ENCODE measurements at places on chromosomes 3 and 15.

GRCh38 chr15:64122936-64123351 is 27.2 kb downstream of the SNX1 start:
- DNase-seq = no peak

DNA sequence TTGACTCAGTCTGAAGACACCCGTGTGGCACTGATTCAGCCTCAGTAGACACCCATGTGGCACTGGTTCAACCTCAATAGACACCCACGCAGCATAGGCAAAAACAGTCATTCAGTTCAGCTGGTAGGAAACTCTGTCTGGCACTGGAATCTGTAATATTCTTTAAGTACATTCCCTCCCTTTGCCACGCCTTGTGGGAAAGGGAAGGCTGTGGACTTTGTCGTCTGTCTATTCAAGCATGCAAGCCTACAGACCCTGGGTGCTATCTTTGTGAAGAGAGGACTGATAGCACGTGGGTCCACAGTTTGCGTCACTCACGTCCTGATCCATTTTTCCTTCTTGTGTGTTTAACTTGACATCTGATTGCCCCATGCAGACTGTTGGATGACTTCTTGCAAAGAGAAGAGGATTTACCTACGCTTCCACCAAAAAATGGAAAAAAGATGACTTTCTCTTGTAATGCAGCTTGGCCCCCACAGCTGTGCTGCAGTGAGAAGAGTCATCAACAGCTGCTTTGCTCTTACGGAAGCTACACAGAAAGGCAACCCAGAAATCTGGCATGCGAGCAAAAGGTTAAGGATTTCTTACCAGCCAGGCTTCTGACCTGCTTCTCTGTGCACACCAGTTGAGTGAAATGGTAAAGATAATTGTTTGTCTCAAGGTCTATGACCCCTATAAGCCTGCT is 278.1 kb downstream of the ULK4 start:
- no peak for DNase-seq

DNA sequence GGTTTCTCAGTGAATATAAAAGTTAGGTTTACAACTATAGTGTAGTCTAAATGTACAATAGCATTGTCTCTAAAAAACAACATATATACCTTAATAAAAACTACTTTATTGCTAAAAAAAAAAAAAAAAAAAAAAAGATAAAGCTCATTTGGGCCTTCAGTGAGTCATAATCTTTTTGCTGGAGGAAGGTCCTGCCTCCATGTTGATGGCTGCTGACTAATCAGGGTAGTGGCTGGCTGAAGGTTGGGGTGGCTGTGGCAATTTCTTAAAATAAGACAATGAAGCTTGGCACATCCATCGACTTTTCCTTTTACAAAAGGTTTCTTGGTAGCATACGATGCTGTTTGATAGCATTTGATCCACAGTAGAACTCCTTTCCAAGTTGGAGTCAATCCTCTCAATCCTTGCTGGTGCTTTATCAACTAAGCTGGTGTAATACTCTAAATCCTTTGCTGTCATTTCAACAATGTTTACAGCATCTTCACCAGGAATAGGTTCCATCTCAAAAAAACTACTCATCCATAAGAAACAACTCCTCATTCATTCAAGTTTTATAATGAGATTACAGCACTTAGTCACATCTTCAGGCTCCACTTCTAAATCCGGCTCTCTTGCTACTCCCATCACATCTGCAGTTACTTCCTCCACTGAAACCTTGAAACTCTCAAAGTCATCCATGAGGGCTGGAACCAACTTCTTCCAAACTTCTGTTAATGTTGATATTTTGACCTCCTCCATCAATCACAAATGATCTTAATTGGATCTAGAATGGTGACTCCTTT is 13.3 kb downstream of the ZNF280D start:
- DNase-seq = no peak

DNA sequence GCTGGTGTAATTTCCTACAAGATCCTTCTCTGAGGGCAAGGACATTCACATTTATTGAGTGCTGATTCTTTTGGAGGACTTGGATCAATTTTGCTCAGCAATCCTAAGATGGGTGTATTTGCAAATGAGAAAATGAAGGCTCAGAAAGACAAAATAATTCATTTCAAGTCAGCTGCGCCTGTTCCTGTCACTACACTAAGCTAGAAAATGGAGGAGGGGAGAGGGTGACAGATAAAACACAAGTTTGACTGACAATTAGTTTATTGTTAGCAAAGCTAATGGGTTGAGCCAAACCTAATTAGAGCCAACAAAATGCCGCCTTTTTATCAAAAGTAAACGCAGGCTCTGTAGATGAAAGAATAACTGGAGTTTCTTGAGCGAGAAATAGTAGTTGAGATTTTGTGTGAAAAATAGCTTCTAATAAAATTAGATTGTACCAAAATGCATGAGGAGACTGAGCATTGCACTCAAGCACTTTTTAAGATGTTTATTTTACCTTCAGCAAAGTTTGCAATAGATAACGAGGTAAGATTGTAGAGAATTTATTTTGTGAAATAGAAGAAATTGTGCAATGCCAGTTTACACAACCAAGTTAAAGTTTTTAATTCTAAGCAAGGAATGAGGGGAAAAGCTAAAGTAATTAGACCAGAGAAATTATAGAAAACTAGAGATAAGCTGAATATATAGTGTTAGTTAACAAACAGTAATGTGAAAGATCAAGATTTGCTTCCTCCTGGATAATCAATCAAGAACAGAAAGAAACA is 39.6 kb upstream of the SECISBP2L start:
- DNase-seq = no peak

GRCh38 chr3:57974796-57975388 is 33.3 kb upstream of the FLNB start:
- DNase-seq = no peak

Measured in hematopoietic multipotent progenitor cell treated with erythropoietin and hydrocortisone succinate and interleukin-3 and kit ligand, for 15 days (in vitro differentiated cells).